ENCODE measurements at places on chromosomes 7 and 10.

GRCh38 chr10:28709001-28709710 is 31.8 kb downstream of the BAMBI start:
- no peak for DNase-seq

DNA sequence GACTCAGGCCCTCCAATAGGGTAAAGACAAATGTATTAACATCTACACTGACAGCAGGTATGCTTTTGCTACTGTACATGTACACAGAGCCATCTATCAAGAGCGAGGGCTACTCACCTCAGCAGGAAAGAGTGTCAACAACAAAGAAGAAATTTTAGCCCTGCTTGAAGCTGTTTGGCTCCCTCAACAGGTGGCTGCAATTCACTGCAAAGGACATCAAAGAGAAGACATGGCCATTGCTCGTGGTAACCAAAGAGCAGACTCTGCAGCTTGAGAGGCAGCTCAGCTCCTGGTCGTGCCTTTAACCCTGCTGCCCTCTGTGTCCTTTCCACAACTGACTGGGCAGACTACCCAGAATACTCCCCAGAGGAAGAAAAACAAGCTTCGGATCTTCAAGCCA is 5.1 kb downstream of the AKR1B15 start:
- no peak for DNase-seq

DNA sequence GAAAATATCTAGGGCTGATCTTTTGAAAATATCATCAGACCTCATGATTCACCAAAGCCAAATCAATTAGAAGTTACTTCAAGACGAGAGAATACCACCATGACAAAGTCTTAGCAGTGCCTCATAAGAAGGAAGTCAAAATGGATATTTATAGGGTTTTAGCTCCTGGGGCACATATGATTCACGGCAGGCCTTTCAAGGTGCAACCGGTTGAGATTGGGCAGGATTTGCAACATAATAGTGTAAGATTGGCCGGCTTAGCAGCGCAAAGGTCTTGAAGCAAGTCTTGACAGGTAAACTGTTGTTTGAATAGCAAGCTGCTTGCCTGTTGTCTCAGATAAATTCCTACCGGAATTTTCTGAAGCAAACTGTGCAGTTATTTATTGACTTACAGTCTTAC is 17.5 kb downstream of the ADRB1 start:
- no peak for DNase-seq

- DNase-seq = no peak
Measured at GRCh38 chr7:117032810-117033209, 79.5 kb downstream of the ST7 start.

- no peak for DNase-seq
Measured at GRCh38 chr10:13960603-13961002, 370.1 kb downstream of the FRMD4A start.

DNA sequence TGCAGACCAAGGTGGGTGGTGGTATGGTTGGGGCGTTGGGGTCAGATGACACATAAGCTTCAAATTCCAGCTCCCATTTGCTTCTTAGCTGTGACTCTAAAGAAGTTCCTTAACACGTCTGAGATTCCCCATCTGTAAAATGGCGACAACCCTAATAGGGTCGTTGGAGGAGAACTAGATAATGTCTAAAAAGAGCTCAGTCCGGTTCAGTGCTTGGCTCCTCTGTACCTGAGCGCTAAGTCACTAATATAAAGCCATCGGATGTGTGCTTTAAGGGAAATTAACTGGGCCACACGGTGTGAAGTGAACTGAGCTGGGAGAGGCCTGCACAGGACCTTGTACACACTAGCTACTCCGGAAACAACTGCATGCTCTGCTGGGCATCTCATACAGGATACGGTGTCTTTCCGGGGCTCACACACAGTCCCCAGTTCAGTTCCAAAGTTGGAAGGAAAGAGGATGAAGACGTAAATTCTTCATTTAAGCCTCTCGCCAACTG is 476 bp upstream of the ZFYVE27 start:
- DNase-seq = no peak

- no peak for DNase-seq
Measured at GRCh38 chr10:71527135-71527534, 130.4 kb downstream of the CDH23 start.

GRCh38 chr7:29866490-29866930 is 60.2 kb downstream of the WIPF3 start:
- no peak for DNase-seq

GRCh38 chr10:75091146-75091545 is 20.3 kb upstream of the SAMD8 start:
- DNase-seq = no peak

All from activated CD4-positive, alpha-beta T cell treated with anti-CD3 and anti-CD28 coated beads, Interleukin-2, amount 50 U/mL, for 1 hour (primary cell).